ENCODE measurements at places on chromosomes 3 and 15.
A peak's percentile ranks its signal among the peaks of the same experiment; 100 is the strongest.

- DNase-seq = no peak
Observed at GRCh38 chr15:38115121-38115520, 137.5 kb upstream of the SPRED1 start.

GRCh38 chr15:22907161-22907950 is 68.9 kb downstream of the NIPA2 start:
- no peak for DNase-seq

- no peak for DNase-seq
Observed at GRCh38 chr3:71986606-71987005, 201.7 kb upstream of the PROK2 start.

- DNase-seq = no peak
Observed at GRCh38 chr3:54810401-54810800, 117.5 kb downstream of the LRTM1 start.

DNA sequence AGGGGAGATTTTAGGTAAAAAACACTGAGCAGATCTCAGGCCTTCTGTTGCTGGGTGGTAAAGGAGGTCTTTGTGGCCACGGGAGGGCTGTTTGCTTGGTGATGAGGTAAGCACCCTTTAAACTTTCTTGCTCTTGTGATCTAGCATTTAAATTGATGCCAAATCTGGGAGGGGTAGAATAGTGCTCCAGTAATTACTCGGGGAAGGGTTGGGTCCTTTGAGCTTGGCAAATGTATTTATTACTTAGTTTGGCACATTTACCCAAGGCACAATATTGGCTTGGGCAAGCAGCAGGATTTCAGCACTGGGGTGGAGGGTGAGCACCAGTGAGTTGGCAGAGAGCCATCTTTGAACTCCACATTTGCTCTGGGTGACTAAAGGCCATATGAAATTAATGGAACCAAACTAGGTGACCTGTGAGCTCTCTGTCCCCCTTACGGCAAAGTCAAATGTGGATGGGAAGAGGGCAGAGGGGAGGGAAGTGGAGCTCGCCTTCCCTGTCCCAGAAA is 185.9 kb upstream of the ONECUT1 start:
- DNase-seq = no peak

DNA sequence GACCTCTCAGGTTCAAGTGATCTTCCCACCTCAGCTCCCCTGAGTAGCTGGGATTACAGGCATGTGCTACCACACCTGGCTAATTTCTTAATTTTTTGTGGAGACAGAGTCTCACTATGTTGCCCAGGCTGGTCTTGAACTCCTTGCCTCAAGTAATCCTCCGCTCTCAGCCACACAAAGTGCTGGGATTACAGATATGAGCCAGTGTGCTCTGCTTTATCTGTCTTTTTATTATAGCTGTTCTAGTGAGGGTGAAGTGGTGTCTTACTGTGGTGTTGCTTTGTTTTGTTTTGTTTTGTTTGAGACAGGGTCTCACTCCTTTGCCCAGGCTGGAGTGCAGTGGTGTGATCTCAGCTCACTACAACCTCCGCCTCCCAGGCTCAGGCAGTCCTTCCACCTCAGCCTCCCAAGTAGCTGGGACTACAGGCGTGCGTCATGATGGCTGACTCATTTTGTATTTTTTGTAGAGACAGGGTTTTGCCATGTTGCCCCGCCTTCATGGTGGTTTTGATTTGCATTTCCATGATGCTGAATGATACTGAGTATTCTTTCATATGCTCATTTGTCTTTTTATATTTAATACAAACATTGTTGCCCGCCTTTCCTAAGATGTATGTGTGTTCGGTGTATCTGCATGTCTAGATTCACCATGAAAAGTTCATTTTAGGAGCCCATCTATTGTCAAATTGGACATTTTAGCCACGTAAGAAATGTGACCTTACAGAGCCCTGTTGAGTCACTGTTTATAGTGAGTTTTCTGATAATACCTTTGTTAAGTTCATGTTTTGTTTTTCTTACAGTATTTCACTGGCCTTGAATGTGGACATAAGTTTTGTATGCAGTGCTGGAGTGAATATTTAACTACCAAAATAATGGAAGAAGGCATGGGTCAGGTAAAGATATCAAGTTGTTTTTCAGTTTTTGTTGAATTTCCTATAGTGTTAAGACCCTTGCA is 80.6 kb downstream of the ARIH1 start:
- DNase-seq = peak; percentile 76

DNA sequence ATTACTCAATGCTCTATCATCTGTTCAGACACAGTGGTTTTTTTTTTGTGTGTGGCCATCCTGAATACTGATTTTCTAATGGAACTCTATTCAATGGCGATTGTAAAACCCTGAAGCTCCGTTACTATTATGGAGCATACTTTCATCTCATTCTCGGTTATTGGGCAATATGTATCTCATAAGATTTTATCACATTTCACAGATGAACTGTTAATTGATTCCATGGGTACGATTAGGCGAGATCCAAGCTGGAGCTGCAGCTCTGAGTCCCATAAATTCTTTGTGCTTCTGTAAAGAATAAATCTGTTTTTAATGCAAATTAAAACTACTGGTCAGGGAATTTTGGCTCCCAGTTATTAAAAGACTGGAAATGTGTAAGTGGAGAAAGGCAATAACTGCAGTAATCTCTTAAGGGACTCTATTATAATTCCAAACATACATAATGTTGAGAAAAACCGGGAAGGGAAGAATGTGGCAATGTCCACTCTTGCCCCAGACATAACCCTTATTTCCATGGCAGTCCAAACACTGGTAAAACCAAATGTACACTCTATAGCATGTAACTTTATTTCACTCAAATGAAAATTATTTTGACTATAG is 82.2 kb downstream of the GREM1 start:
- DNase-seq = no peak

- DNase-seq = no peak
Observed at GRCh38 chr3:17118771-17119170, 234.0 kb downstream of the PLCL2 start.

DNA sequence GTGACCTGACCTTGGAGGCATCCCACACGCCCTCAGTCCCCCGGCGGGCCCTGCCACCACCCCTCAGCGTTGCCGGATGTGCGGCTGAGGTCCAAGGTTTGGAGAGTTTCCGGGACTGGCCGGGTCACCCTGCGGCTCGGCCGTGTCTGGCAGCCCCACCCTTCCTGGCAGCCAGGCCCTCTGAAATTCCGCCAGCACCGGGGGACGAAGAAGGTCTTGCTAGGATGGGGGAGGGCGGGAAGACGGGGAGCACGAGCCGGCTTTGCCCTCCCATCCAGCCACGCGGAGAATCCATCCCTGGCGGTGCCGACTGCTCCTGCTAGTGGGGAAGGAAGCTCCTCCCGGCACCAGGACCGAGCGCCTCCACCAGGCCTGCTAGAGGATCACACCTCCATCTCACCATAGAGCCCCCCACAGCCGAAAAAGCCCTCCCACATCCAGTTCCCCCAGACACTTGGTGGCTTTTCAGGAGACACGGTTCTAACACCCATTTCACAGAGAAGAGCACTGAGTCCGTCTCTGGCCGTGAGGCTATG is 81.5 kb downstream of the CPN2 start:
- peak; percentile 92 for DNase-seq

DNA sequence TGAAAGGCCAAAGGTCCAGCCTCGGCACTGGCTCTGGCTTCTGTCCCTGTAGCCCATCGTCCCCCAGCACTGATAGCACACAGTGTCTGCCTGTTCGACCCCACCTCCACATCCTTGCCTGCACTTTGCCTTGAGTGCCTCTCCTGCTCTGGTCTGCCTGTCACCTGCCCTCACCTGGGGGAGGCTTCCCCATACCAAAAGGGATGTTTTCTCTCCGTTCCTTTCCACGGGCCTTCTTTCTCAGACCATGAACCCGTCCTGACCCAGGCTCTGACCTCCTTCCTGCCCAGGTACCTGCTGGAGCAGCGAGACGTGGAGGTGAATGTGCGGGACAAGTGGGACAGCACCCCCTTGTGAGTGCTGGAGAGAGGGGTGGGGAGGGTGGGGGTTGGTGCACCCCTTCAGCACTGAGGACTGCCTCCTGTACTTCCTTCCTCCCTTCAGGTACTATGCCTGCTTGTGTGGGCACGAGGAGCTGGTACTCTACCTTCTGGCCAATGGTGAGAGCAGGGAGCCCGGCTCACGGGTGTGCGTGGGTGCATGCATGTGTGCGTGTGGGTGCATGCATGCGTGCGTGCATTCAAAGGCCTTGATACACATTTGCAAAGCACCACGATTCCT is 1.5 kb downstream of the ABTB1 start:
- no peak for DNase-seq

DNA sequence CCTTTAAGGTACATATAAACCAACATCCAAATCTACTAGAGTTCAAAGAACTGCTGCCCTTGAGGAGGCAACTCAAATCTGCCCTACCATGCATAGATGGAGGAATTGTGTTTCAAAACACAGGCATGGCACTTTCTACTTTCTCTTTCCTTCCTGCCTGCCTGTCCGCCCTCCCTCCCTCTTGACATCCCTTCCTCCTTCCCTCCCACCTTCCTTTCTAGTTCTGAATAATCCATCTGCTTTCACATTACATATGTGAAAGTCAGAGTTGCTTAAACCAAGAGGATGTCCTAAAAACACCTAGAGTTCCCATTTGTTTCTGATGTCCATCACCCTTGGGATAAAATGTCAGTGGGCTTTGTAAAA is 537.6 kb downstream of the FOXP1 start:
- DNase-seq = no peak

DNA sequence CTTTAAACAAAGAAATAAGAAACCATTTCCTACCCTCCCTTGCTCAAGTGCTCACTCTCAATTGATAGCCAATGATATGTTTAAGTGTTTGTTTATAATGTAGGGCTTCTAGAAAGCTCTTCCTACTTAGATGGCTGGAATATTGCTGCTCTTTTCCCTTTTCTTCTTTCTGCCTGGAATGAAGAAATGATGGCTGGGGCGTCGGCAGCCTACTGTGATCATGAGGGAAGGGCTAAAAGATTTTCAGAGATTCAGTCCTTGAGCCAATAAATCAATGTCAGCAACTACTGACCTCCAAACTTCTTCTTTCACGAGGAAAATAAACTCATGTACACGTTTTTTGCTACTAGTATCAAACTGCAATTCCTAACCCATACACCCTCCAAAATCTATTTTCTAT is 2.1 kb upstream of the GPR27 start:
- no peak for DNase-seq

- DNase-seq = peak; percentile 10
Observed at GRCh38 chr3:11305509-11305908, 33.3 kb downstream of the ATG7 start.

DNA sequence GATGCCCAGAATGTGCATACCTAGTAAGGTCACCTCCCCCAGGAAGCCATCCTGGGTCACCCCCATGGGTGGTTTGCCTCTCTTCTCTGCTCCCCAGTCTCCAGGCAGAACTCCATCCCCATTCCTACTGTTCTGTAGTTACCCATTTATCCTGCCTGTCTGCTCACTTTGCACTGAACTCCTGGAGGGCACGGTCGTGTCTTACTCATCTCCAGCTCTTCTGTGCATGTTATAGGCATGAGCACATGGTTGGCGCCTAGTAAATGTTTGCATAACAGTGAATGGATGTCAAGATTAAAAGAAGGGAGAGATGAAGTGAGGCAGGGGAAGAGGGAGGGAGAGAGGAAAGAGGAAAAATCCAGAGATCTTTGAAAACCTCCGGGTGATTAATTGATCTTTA is 208.4 kb upstream of the TRIM42 start:
- peak; percentile 52 for DNase-seq

DNA sequence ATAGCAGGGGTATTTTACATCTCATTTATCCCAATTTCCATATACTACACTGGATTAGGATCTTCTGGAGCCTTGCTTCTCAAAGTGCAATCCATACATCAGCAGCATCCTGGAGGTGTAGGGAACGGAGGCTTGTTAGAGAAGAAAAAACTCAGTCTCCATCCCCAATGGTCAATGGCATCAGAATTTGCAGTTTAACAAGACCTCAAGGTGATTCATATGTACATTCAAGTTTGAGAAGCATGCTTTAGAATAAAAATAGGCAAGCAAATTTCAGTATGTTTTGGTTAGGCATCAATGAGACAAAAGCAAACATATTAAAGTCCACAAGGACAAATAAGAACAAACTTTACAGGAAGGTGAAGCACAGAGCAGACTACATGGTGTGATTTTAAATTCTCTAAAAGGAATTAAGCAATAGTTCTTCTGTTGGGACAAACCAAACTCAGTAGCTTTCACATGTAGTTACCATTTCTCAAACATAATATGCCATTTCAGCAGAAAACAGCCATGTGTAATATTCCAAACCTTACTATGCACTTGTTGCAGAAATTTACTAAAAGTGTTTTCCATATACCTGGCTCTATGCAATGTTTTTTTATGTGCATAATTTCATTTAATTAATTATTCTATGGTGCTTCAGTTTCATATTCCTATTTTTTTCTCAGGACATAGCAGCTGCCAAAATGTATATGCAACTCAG is 360.3 kb upstream of the NECTIN3 start:
- DNase-seq = no peak

- no peak for DNase-seq
Observed at GRCh38 chr3:86988235-86988634, 2.7 kb downstream of the VGLL3 start.

DNA sequence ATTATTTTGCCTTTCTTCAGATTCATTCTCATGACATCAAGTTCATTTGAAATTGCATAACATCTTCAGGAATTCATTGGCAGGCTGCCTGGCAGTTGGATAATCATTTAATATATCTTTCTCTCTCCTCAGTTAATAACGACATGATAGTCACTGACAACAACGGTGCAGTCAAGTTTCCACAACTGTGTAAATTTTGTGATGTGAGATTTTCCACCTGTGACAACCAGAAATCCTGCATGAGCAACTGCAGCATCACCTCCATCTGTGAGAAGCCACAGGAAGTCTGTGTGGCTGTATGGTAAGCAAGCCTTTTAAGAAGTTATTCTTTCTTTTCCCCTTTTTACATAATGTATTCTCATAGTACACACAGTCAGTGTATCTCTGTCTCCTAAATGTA is 38.2 kb downstream of the TGFBR2 start:
- DNase-seq = peak; percentile 46

- DNase-seq = no peak
Observed at GRCh38 chr3:30393079-30393478, 213.3 kb upstream of the TGFBR2 start.

DNA sequence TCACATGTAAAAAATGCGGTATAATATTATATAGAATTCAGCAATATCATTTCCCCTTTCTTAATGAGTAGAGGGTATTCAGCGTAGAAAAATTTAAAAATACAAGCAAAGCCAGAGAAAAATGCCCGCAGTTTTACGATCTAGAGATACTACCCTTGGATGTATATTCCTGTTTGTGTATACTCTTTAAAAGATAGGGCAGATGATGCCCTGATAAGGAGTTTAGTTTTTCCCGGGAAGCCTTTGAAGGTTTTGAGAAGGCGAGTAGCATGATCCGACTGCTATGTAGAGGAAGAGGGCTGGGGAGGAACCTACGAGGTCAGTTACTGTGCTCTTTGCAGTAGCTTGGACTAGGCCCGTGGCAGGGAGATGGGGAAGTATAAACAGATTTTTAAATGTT is 1.2 kb downstream of the YEATS2 start:
- DNase-seq = peak; percentile 40

DNA sequence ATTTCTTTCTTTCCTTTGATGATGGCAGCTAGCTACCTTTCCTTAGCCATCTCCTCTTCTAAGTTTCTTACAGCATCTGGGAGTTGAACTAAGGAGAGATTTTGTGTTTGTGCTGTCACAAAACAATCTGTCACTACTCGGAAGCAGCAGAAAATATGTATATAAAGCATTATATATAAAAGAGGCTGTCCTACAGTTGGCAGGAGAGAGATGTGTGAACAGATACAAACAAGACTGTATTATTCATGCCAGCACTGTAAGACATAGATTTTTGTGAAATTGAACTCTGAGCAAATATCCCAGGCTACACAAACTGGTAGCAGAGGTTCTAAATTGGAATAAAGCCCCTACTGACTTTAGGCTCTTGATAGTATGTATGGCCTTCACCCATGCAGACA is 577.5 kb upstream of the NECTIN3 start:
- DNase-seq = no peak

GRCh38 chr15:25508369-25509002 is 69.7 kb upstream of the UBE3A start:
- peak; percentile 17 for DNase-seq
